ENCODE measurements at places on chromosomes 4 and X. TPM values are rescaled to one million over a fixed set of nuclear protein-coding genes. Genes with fewer than 3 reads are reported as not detected.

The TBC1D8B gene
- total RNA-seq: 2.4 TPM

The SLC38A5 gene
- 21.2 TPM for total RNA-seq

The GIMD1 gene
- total RNA-seq: not detected

The AGTR2 gene
- not detected for total RNA-seq

The MAMLD1 gene
- 1.5 TPM for total RNA-seq

The CYSLTR1 gene
- 0.81 TPM for total RNA-seq

The ZNF630 gene
- total RNA-seq: 0.65 TPM

The SLC9A7 gene
- 3.9 TPM for total RNA-seq

The LDB2 gene
- total RNA-seq: 114 TPM

The PCDH7 gene
- under 0.01 TPM for total RNA-seq

The PITX2 gene
- total RNA-seq: 0.16 TPM

The DRD5 gene
- not detected for total RNA-seq

The TMEM144 gene
- 6.3 TPM for total RNA-seq

The ITM2A gene
- total RNA-seq: 191 TPM

The GLUD2 gene
- 3.9 TPM for total RNA-seq

The PCDH11X gene
- not detected for total RNA-seq

The C4orf51 gene
- total RNA-seq: not detected

The CDKL2 gene
- total RNA-seq: 0.16 TPM
